Natural killer cell treated with Interleukin-12 subunit alpha and Interleukin-12 subunit beta and Interleukin-15 and Interleukin-18, amount 100 ng/mL, for 72 hours (primary cell): ENCODE measurements at places on chromosomes 6 and 20.
A peak's percentile ranks its signal among the peaks of the same experiment; 100 is the strongest.

- peak; percentile 87 for DNase-seq
Observed at GRCh38 chr20:45987108-45987780, 15.2 kb upstream of the ZNF335 start.

DNA sequence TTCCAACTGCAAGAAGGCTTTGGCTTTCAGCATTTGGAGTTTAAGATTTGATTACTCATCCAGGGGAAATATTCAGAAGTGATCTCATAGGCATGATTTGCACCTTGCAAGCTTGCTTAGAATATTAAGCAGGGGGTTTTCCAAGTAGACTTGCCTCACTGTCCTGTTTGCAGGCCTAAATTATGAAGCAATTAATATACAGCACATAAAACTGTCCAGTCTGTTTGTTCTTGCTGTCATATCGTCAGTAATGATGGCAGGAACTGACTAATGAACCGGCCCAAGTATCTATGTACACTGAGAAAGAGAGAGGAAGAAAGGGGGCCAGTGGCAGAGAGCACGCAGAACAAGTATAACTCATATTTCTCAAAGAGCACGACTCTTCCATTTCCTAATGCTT, 212.5 kb upstream of the SUPT3H start:
- DNase-seq: no peak

GRCh38 chr6:24882295-24882694, 53.5 kb downstream of the RIPOR2 start:
- DNase-seq: no peak

DNA sequence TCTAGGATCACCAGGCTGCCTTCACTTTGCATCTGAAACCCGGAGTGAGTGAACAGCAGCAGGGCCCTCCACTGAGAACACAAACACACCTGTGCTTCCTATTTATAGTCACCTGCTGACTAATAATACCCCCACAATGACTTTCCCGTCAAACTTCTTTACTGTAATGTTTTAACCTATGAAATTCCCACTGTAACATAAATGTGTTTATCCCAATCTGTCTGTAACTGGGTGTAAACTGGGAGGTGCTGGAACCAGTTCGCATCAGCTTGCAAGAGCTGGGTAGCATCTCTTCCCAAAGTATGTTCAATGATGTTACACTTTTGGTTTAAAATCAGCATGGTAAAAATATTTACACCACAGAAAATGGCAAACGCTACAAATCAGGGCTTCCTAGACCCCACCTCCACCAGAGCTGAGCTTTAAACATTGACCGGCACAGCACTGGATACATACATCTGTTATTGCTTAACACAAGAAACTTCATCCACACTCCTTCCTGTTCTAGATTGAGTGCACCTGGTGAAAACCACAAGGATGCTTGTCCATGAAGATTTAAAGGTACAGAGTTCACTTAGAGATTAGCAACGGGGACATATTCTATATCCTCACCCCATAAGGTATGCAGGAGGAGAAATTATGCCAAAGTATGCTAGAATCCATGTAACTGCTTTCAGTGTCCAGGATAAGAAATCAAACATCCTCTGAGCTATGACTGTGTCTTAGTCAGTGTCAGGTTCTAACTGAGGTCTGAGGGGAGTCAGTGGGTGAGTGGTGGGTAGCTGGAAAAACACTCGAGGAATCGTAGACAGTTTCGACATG, 79.0 kb downstream of the ALDH8A1 start:
- no peak for DNase-seq

DNA sequence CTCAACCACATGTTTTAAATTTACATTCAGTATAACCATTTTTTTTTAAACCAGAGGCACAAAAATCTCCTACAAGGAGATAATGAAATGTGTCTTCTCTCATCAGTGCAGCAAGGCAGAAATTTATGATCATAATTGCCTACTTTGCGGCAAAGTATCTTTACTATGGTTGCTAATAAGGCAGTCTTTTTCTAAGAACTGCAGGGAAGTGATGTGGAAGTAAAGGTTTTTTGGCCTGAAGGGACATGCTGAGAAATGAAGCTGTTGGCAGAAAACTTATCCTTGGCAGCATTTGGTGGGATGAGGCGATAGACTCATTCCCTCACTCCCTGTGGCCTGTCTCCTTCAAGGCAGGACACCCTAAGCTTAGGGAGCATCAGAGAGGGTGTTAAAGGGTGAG, 48.7 kb downstream of the SCGN start:
- no peak for DNase-seq

DNA sequence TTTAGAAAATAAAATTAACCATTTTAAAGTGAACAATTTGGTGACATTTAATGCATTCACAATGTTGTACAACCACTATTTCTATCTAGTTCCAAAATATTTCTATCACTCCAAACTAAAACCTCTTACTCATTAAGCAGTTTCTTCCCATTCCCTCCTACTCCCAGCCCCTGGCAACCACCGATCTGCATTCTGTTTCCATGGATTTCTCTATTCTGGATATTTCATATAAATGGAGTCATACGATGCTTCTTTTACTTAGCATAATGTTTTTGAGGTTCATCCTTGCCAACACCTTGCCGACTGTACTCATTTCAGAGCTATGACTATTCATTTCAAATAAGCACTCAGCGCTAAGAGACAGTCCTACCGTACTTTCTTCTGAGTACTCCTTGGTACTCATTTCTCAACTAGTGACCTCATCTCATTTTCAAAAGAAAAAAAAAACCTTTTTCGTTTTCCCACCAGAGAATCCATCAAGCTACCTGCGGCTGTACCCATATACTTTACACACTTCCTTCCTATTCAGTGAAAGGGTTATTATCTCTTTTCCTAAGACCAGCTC, 259.2 kb downstream of the UTRN start:
- no peak for DNase-seq

GRCh38 chr6:52489881-52490280, 69.7 kb downstream of the EFHC1 start:
- DNase-seq: no peak

GRCh38 chr6:125918681-125919566, 37.6 kb upstream of the HINT3 start:
- DNase-seq: no peak

DNA sequence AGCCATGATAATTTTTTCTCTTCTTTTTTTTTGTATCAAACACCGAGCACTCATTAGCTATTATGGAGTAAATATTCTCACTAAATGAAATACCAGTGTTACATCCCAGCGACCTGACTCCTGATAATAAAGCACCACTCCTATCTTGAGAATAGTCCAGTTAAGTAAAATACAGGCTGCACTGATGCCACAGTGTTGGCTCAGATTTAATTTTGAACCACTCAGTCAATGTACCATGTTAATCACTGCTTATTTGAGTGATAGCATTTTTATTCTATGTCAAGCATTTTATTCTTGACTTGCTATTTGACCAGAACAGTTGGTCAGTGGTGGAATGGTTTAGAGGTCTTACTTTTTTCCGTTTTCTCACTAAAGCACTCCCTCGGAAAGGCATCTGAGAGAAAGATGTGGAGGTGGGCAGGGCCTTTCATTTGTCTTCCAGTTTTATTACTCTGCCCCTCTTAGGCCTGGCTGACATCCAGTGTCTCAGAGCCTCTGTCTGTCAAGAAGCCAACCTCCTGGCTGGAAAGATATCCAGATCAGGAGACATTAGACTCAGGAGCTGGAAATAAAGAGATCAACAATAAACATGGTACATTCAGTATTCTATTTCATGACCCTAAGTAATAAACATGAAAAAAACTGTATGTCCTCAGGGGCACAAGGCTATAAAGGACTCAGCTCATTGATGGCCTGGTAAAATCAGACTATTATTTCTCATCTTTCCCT, 457.8 kb downstream of the EPM2A start:
- no peak for DNase-seq

DNA sequence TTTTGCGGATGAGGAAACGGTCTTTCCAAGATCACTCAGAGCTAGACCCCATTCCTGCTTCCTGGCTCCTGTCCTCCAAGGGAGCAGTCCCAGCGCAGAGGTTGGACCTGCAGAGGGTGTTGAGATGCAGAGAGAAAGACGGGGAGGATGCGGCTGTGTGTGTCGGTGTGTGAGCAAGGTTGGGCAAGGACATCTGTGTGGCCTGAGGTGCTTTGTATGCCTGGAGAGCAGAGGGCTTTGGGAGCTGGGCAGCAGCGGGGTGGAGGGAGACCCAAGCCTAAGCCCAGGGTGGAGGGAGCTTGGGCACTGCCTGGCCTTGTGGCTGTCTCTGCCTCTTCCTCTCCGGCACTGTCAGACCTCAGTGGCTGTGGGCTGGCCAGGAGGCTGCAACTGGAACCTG, 147.4 kb upstream of the RNF24 start:
- no peak for DNase-seq

DNA sequence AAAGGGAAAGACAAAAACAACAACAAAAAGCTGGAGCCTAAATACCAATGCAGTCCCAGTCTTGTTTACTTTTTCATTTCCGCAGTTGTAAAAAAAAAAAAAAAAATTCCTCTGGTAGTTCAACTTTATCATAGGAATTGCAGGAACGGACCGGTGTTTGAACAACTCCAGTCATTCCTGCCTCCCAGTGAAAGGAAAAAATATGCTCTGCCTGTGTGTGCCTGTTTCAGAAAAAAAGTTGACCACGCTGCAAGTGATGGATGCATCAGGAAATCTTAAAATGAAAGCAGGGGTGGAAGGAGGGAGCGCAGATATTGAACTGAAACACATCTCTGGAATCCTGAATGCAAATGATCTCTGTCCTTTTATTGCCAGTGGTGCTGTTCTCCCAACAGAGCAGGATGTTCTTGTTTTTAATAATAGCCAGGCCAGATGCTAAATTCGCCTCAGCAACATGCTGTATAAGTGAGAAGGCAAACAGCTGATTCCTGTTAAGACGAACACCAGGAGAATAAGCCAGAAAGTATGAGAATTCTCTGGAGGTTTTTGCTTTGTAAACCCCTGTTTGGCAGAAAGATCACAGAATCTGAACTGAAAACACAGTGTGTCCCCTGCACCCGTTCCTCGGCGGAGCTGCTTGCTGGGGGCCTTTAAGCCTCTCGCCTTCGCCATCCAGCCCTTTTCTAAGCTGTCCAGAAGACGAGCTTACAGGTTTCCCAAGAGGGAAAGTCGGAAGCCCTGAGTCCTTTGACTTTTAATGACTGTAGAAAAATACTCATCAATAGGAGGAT, 178.4 kb upstream of the SUPT3H start:
- no peak for DNase-seq

DNA sequence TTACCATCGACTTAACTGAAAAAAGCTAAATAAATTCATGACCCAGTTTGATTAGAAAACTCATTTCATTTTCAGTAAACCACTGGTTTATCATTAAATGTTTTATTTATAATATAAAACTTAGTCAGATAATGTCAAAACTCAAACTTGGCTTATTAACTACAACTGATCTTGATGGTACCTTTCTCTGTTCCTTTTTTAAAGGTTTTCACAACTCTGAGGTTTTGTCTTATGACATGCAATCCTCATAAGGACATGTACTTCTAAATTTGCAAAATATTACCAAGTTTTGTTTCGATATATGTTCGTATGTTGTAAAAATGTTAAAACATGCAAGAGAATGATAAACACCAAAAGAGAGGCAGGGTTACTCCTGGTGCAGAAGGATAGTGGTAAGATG, 82.5 kb upstream of the PDE10A start:
- DNase-seq: no peak

GRCh38 chr20:50012282-50013263, 29.8 kb downstream of the SNAI1 start:
- no peak for DNase-seq

DNA sequence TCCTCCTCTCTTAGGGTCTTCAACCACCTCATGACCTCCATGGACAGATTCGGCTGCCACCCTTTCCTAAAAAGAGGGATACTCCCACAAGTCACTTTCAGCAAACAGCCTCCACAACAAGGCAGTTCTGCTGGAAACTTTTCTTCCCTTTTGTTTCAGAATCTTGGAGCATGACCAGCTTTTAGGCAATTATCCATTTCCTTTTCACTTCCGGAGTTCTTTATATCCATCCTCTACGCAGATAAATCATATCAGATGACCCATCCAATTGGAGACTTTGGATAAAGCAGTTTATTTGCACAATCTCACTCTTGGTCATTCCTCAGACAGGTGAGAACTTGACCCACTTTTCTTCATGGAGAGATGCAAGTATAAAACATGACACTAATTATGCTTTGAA, 398.5 kb downstream of the LMBRD1 start:
- DNase-seq: no peak

GRCh38 chr20:31607640-31608250, 2.7 kb downstream of the ID1 start:
- no peak for DNase-seq

DNA sequence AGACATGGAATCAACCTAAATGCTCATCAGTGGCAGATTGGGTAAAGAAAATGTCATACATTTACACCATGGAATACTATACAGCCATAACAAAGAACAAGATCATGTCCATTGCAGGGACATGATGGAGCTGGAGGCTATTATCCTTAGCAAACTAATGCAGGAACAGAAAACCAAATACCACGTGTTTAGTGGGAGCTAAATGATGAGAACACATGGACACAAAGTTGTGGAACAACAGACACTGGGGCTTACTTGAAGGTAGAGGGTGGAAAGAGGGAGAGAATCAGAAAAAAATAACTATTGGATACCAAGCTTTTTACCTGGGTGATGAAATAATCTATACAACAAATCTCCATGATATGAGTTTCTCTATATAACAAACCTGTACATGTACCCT, 701.3 kb downstream of the TBC1D32 start:
- no peak for DNase-seq

GRCh38 chr20:51034476-51034875, 11.6 kb upstream of the KCNG1 start:
- no peak for DNase-seq

DNA sequence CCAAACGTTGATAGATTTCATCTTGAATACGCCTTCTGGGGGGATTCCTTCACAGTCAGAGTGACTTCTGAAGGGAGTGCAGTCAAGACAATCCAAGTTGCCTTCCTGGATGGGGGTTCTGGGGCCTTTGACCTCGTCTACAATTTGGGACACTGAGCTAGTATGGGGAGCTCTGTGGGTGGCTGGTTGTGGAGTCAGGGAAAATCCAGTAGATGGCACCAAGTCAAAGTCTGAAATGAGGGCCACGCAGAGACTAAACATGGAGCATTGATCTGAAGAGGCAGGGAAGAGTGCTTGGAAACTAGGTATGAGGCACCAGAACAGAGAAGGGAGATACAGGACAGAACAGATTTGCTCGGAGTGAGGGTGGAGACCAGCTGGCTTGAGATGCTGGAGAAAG, 43.6 kb upstream of the CCN6 start:
- no peak for DNase-seq

GRCh38 chr6:16267428-16268263, 29.3 kb downstream of the GMPR start:
- no peak for DNase-seq

GRCh38 chr20:22414305-22414742, 170.0 kb downstream of the FOXA2 start:
- no peak for DNase-seq

DNA sequence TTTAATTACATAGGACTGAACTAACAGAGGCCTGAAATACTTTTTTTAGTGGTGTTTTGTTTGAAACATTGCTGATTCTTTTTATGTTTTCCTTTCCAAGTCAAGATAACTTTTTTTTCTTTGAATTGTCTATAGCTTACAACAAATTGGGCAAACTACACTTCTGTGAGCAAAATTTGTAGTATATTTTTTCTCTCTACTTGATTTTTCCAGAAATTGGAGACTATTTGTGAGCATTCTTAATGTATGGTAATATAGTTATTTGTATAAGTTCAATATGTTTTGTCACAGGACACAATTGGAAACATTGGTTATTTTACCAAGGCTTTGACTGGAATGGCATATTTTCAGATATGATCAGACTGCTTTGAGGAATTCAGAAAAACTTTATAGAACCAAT, 216.5 kb downstream of the SYNE1 start:
- DNase-seq: no peak

- DNase-seq: no peak
Observed at GRCh38 chr6:122609881-122610689, at the start of gene PKIB. PKIB (plus strand) TSS chr6:122610405; CDS start chr6:122717795, 107,390 bp downstream.

GRCh38 chr6:161954077-161954476, 680.2 kb upstream of the AGPAT4 start:
- DNase-seq: no peak
